ENCODE measurements at places on chromosomes 11 and 22.

- no peak for DNase-seq
Observed at GRCh38 chr11:96303064-96303463, 39.9 kb downstream of the MAML2 start.

- DNase-seq, result no peak
Observed at GRCh38 chr11:123645286-123645975, 9.0 kb downstream of the SCN3B start.

GRCh38 chr11:130170345-130170744, 10.8 kb downstream of the ST14 start:
- no peak for DNase-seq

GRCh38 chr11:95827696-95828095, 37.4 kb downstream of the CEP57 start:
- DNase-seq, result no peak

GRCh38 chr11:40178470-40178869, 1281.0 kb downstream of the LRRC4C start:
- DNase-seq, result no peak

GRCh38 chr22:23705358-23705757, 14.5 kb downstream of the RGL4 start:
- no peak for DNase-seq

GRCh38 chr22:31350410-31350863, 4.3 kb upstream of the PATZ1 start:
- DNase-seq, result no peak

DNA sequence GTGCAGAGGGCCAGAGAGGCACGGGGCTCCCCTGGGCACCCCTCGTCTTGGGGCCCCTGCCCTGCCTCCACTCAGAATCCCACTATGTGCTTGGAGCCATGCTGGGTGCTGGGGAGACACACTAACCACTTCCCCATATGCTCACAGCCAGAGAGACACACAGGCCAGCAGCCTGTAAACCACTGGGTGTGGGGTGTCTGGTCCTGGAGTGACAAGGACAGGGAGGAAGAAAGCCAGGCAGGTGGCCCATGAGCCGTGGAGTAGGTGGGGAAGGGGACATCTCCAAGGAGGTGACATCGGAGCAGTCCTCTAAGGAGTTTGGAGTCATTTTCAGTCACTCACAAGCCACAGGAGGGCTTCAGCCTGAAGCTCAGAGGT, 58.9 kb downstream of the CDKN1C start:
- DNase-seq, result no peak

DNA sequence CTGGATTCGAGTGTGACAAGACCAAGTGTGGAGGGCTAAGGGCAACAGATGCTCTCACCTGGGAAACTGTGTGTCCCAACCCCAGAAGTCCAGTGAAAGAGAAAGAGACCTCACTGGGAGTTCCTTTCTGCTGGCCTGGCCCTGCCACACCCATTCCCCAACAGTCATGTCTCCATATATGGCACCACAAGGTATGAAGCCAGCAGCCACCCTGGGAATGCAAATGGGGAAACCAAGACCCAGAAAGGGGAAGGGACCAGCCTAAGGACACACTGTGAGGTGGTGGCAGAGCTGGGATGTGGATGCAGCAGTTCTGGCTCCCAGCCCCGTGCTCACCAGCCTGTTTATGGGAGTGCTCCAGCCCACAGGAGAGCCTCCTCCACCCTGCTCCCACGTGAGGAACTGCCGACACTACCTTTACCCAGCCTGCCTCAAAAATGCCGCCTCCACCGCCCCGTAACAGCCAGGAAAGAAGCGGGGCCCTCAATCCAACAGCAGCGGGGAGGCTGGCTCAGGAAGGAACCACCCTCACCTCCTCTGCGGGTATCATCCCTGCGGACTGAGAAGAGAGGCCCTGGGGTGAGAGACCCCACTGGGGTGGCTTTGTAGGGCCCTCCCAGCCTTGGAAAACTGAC, 12.6 kb downstream of the LMO1 start:
- no peak for DNase-seq

DNA sequence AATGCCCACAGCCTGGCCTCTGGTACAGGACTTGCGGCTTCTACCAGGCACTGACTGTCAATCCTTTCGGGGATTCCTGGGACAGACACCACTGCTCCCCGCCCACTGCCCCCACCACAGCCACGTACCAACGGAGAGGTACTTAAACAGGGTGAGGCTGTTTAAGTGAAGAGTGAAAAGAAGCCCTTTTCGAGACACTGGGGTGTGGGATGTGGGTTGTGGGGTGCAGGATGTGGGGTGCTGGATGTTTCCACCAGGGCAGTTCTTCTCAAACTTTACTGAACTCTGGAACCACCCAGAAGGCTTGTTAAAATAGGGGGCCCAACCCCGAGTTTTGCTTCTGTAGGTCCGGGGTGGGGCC, 34.2 kb upstream of the PRR5 start:
- DNase-seq, result peak; percentile 33

- no peak for DNase-seq
Observed at GRCh38 chr22:31789803-31790202, 36.0 kb downstream of the DEPDC5 start.

- DNase-seq, result no peak
Observed at GRCh38 chr11:82185925-82186324, 547.7 kb downstream of the FAM181B start.
